AG04450 (cell line): ENCODE measurements at places on chromosomes 4 and X. TPM values are rescaled to one million over a fixed set of nuclear protein-coding genes. Genes with fewer than 3 reads are reported as not detected.

ZNF185 gene
- polyA plus RNA-seq: 8.7 and 10.3 TPM in 2 replicates

DNA sequence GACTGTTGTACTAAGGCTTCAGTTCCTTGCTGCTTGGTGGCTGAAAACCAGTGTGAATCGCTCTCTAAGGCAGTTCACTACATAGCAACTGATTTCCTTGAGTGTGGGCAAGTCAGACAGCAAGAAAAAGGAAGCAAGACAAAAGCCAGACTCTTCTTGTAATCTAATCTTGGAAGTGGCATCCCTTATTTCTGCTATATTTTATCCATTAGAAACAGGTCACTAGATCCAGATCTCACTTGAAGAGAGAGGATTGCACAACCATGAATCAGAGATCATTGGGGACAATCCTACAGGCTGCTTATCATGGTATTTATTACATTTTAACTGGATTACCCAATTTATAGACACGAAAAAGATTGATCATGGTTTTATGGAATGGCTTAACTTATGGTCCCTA is 684.5 kb downstream of the GRID2 start:
- no peak for DNase-seq

DNA sequence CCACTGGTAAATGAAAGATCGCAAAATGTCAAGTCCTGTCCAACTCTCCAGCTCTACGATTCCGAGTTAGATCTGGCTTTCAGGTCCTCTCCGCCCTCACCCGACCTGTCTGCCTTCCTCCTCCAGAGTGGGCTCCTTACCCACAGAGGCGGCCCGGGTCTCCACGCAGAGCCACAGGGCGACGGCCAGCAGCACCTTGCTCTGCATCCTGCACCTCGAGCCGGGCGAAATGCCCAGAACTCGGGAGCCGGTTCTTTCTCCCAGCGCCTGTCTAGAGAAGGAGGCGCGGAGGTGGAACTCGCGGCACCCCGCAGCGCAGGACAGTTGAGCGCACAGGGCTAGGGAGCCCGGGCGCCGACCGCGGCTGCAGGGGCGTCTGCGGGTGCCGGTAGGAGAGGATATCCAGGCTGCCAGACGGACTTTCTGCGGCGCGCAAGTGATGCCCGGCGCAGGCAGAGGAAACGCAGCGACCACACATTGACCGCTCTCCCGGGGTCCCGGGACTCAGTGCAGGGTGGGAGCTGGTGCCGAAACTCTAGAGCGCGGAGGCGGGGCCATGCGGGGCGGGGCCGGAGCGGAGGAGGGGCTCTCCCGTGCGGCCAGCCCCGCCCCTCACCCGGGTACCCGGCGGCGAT is at the start of gene KDR:
TSS of gene KDR (minus strand) at position 509 of the 635 bp plus-strand sequence. CDS start at position 207, 302 bp downstream.
- no peak for DNase-seq

- DNase-seq: no peak
Observed at GRCh38 chr4:119765951-119766350, 137.3 kb upstream of the PDE5A start.

DNA sequence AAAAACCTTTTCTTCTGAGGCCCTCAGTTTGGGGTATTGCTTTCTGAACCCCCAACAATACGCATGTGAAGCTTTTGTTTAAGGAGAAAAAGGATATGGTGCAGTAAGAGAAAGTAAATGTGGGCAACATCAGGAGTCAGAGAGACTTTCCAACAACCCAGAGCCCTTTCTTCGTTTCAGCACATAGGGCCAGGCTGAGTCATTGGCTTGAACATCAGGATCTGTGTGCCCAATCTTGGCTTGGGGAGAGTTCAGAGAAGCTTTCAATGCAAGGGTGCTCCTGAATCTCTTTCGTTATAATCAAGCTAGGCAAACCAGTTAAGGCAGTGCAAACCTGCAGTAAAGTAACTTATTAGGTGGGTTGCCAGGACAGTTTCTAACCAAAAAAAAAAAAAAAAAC is 191.2 kb downstream of the FRMPD4 start:
- no peak for DNase-seq

DNA sequence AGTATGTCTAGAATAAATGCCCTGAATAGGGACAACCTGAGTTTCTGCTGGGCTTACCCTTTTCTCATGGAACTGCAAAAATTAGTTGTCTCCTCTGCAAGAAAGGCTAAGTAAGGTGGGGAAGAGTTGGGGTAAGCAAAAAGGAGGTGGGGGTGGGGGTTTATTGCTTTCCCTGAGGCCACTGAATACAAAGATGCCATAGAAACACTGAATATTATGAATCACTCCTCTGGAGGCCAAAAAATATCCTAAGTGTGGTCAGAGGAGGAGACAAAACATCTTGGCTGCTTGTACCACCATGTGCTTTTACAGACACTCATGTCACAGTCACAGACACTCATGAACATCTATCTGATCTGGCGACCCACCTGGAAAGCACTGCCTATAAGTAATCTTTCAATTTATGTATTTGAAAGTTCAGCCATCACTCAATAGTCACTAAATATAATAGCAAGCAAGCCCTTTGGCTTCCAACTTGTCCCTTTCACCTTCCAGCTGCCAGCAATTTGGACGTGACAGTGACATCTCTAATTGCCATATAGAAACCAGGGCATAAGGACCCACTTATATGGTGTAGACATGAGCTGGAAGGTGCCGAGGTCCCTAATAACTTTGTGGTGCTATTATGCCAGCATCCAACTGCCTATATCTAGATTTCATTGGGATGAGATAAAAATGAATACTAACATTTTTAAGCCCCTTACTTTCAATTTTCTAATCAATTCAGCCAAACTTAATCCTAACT is 122.7 kb upstream of the CBR4 start:
- no peak for DNase-seq
